ENCODE measurements at places on chromosomes 2 and 18.

DNA sequence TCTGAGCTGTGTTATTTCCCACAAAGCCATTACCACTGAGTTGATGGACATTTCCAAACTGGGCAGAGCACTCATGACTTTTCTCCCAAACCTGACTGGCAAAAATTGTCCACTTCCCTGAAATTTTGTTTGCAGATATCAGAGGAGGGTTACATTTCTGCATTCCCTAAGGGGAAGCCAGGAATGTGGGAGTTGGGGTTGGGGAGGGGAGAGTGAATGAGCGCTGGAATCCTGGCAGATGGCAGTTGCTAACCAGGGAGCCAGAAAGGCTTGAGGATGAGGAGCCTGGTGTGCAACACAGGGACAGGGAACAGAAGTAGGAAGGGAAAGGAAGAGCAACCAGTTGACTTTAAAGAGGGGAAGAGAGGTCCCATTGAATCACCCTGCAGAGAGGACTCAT is 14.0 kb upstream of the CCNYL1 start:
- no peak for DNase-seq

- DNase-seq: no peak
These were observed 61.4 kb downstream of the CYRIA start for GRCh38 chr2:16604236-16604635.

DNA sequence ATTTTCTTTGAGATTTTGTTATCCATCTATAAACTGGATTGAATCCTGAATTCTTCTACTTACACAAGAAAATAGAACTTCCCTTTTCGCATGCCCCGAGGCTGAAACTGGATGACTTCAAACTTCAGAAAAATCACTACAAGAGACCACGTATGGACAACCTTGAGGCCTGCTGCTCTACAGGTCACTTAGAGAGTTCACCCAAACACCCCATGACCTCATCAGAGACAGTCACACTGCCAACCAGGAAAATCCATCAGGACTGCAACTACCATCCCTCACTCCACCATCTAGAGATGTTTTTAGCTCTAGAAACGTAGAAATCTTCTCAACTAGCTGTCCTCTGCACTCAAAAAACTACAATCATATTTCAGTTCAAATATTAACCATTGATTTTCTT is 18.6 kb upstream of the GPC1 start:
- no peak for DNase-seq

GRCh38 chr18:23943104-23943503 is 71.5 kb upstream of the TTC39C start:
- no peak for DNase-seq

- DNase-seq: no peak
These were observed 46.3 kb downstream of the EMX1 start for GRCh38 chr2:72963423-72964145.

- no peak for DNase-seq
These were observed 173.7 kb downstream of the PRKCE start for GRCh38 chr2:45825001-45825651.

DNA sequence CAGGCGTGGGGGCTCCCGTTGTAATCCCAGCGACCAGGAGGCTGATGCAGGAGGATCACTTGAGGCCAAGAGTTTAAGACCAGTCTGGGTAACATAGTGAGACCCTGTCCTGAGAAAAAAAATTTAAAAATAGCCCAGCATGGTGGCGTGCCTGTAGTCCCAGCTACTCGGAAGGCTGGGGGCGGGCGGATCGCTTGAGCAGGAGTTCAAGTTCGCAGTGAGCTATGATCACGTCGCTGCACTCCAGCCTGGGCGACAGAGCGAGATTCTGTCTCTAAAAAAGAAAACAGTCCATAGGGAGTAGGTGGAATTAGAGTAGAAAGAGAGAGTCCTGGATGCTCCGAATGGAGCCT is 325 bp upstream of the TTLL4 start:
- no peak for DNase-seq

- DNase-seq: no peak
These were observed 113.5 kb downstream of the MYO3B start for GRCh38 chr2:170291474-170291873.

GRCh38 chr2:230153390-230153976 is 66.3 kb downstream of the SP110 start:
- no peak for DNase-seq

DNA sequence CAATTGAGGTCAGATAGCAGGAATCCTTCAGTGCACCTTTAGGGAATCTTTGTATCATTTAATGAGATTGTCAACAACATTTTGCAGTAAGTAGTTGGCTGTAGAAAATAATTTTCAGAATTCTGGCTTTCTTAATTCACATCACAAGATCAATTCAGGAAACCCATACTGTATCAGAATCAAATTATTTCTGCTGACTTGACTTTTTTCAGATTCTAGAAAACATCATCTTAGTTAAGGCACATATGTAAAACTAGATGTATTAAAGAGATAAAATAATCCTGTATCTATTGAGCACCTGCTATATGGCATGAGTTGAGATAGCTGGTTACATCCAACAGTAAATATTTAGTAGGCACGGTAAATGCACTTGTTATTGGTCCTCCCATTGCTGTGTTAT is 791.4 kb downstream of the TDRD15 start:
- no peak for DNase-seq

GRCh38 chr2:131077966-131078365 is 15.3 kb downstream of the FAM168B start:
- no peak for DNase-seq

GRCh38 chr2:161113693-161114575 is 46.3 kb upstream of the TANK start:
- no peak for DNase-seq

GRCh38 chr2:96530144-96530430 is 6.5 kb upstream of the ARID5A start:
- no peak for DNase-seq

GRCh38 chr2:42510191-42510590 is 16.4 kb upstream of the KCNG3 start:
- no peak for DNase-seq

DNA sequence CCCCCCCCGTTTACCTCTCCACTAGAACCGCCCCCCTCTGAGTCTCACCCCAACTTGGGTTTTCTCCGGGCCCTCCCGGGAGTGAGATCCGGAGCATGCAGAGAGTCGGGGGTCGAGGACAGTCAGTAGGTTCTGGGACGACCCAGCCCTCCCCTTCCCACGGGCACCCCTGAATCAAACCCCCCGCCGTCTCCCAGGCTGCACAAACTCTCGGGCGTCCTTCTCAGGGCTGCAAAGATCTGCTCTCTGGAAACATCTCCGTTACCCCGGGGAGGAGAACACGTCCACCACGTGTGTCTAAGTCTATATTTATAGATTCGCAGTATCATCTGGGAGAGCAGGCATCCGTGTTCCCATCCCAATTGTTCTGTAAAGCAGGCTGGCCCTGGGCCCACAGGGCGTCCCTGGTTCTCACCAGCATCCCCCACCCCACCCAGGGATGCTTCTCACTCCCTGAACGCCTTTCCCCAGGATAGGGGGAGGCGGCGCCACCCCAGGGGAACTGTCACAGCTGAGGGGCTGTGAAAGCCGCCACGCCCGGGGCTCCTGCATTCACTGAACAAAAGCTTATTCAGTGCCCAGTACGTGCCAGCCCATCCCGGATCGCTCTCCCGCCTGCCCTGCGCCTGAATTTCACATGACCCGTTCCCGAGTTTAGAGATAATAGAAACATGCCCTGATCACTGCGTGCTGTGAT is 765 bp upstream of the DIPK1C start:
- no peak for DNase-seq

DNA sequence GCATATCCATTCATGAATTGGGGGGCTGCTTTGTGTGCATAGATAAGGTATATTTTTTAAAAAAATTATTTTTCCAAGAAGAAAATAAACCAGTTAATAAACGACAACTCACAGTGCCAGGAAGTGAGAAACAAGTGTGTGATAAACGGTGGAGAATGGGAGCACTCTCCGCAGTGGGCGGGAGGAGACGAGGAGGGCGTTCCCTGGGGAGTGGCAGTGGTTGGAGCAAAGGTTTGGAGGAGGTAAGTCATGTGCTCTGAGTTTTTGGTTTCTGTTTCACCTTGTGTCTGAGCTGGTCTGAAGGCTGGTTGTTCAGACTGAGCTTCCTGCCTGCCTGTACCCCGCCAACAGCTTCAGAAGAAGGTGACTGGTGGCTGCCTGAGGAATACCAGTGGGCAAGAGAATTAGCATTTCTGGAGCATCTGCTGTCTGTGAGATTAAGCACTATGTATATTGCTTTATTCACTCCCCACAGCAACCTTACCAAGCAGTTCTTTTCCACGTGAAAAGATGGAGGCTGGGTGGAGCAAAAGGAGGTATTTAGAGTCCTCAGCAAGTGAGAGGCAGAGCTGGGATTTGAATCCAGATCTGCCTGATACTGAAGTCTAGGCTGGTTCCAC is 27.0 kb upstream of the CASP8 start:
- no peak for DNase-seq

Data from anterior cingulate cortex (tissue), 58 donors.